ENCODE measurements at places on chromosomes 3 and 15.

GRCh38 chr3:152608696-152609594 lies 226.0 kb upstream of the P2RY1 start:
- DNase-seq: no peak

DNA sequence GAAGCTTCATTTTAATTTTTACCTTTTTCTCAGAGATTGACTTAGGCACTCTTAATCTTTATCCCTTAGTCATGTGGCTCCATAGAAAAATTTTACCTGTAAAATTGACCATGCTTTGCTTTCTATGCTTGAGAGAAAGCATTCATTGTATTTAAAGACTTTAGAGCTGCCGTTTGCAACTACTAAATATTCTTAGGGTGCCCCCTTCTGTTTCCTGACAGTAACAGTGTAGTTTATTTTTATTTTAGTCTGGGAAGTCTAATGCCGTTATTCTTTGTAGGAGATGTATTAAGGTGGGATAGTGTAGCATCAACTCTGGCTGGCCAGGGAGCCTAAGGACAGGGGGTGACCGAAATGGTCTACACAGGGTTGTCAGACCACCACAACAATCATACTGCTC lies 84.5 kb upstream of the SYNPR start:
- DNase-seq: peak; percentile 53

GRCh38 chr15:67091071-67091979 lies 25.9 kb downstream of the SMAD3 start:
- DNase-seq: peak; percentile 57

- DNase-seq: no peak
Observed at GRCh38 chr3:31522152-31522551, 10.6 kb upstream of the STT3B start.

DNA sequence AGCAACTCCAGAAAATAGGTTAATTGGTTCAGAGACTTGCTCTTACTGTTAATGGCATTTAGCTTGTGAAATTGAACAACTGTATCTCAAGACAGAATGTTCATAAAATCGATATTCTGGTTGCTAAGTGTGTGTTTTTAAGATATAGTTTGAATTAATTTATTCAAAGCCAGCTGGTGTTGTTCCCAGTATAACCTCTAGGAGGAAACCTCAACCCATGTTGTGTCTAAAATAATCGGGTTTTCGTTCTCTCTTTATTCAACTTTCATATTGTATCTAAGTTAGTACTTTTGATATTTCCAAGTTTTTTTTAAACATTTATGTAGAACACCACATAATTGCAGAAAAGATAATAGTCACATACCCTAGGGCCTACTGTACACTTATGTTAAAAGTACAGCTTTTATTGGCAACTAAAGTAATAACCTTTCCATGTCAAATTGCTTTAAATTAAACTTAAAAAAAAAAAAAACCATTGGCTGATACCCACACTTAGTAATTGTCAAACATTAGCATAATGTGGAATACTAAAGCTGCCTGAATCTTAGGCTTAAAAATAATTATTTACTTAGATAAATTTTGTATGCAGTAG lies 90.9 kb downstream of the SAMMSON start:
- peak; percentile 25 for DNase-seq

GRCh38 chr15:81495780-81496467 lies 121.9 kb upstream of the TMC3 start:
- DNase-seq: no peak

GRCh38 chr3:170689893-170690660 lies 104.2 kb upstream of the SLC7A14 start:
- DNase-seq: peak; percentile 59

DNA sequence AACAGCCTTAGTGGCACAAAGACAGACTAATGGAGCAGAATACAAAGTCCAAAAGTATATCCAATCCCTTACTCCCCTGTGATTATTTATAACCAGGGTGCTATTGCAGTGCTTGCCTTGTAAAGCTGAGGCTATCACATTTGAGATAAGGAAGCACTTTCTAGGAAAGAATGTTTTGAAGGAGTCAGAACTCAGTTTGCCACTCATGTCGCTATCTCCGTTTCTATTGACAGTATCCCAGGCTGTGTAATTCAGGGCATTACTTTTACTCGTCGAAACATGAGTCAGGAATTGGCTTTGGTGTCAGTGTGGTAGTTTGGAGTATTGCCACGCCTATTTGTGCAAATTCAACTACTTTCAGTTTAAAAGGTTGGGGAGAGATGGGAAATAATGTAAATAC lies 78.4 kb downstream of the FBXL2 start:
- peak; percentile 16 for DNase-seq

DNA sequence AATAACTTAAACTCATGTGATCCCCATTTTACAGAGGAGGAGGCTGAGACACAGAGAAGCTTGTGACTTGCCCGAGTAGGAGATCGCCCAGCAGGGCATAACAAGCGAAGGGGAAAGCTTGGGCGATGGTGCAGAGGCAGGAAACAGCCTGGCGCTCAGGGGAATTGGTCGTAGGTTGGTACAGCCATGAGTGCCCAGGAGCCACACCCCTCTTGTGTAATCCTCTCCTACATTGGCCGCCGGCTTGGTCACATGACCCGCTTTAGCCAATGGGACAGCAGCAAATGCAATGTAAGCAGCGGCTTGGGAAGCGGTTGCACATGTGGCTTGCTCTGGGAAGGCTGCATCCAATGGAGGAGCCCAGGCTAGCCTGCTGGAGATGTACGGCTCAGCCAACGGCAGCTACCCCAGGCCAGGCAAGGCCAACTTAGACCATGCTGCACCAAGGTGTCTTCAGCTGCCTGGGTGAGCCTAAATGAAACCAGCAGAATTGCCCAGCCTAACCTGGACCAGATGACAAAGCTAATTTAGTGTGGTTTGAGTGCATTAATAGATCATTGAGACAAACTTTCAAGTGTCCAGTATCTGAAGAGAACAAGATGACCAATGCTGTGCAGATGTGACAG lies 50.3 kb upstream of the SLC6A6 start:
- peak; percentile 43 for DNase-seq

- no peak for DNase-seq
Observed at GRCh38 chr3:112319516-112320276, 13.3 kb upstream of the CD200 start.

DNA sequence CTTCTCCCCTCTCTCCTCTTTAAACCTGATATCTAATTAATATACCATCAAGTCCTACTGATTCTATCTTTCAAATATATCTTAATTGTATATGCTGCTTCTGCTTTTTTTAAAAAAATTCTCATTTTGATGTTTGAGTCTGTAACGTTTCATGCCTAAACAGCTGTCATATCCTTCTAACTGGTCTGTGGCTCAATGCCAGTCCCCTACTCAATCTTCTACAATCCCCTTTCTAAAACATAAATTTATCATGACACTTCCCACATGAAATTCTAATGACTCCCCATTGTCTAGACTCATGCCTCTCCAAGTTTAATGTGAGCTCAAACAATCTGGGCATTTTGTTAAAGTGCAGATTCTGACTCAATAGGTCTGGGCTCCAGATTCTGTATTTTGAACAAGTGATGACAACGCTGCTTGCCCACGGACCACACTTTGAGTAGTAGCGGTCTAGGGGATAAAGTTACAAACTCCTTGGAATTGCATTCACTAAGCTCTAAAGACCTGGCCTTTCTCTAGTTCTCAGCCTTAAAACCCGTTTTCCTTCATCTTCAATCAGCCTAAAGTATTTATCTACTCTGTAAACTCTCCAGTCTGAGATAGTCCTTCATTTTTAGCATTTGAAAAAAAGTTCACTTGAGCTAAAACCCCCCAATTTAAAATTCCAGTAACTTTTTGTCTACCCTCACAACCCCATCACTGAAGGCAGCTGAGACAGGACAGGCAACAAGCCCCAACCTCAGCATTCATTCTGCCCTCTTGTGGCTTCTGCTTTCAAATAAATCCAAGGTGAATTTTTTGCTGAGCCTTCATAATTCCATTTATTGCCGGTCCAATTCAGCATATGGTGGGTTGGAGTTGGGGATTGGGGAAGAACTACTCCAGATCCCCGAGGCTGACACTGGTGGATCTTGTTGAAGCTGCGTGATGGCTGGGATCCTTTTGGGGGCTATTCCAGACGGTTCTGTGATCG lies 88.1 kb upstream of the THRB start:
- DNase-seq: peak; percentile 46

- no peak for DNase-seq
Observed at GRCh38 chr3:42005401-42005800, 43.5 kb upstream of the ULK4 start.

- no peak for DNase-seq
Observed at GRCh38 chr3:22893101-22893500, 310.0 kb upstream of the UBE2E2 start.

DNA sequence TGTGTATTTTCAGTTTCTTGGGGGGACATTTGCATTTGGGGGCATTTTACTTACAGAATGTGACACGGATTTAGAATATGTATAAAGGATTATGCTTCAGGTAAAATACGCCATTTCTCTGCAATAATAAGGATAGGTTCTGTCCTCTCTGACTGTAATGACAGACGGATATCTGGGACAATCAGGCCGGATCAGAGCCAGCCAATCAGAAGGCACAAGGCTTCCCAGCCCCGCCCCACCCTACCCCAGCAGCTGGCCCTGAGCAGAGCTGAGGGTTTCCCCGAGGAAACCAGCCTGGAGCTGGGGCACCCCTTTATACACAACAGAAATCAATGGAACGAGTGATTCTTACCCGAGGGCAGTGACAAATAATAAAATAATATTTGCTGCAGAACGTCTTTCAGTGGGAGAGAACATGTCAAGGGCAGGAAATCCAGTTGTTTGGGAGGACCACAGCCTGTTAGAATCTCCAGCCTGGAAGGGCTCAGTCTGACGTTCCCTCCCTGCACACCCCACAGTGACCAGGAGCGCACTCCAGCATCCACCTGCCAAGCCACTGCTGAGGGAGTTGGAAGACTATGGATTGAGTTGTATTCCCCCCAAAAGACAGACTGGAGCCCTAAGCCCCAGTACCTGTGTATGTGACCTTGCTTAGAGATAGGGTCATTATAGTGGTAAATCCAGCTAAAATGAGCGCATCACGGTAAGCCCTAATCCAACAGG lies 30.3 kb upstream of the SEC13 start:
- no peak for DNase-seq

- DNase-seq: no peak
Observed at GRCh38 chr3:179695672-179696313, 43.0 kb downstream of the USP13 start.

DNA sequence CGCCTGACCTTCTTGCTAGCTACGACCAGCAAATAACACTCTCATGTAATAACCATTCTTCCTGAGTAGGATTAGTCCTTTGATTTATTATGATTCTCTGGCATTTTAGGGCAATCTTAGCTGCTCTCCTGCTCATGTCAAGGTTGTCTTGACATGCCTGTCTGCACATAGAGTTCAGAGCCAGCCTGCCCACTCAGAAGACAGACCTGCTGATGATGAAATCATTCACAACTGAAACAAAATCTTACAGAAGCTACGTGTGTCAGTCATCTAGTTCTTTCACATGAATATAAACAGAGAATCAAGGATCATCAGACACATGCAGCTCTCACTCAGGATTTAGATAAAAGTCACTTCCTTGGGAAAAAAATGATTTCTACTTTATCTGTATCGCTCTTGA lies 173.6 kb upstream of the LYSMD4 start:
- no peak for DNase-seq

- DNase-seq: no peak
Observed at GRCh38 chr3:11221818-11222415, 50.3 kb upstream of the ATG7 start.

- no peak for DNase-seq
Observed at GRCh38 chr15:70014860-70015490, 82.7 kb downstream of the TLE3 start.

DNA sequence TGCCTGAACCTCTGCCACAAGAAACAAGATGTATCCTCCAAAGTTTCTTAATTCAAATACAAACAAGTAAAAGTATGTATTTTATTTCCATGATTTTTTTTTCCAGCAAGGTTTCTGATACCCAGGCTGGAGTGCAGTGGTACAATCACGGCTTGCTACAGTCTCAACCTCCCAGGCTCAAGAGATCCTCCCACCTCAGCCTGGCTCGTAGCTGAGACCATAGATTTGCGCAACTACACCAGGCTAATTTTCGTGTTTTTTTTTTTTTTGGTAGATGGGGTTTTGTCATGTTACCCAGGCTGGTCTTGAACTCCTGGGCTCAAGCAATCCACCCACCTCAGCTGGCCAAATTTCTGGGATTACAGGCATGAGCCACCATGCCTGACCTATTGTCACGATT lies 12.2 kb upstream of the VEPH1 start:
- DNase-seq: no peak

DNA sequence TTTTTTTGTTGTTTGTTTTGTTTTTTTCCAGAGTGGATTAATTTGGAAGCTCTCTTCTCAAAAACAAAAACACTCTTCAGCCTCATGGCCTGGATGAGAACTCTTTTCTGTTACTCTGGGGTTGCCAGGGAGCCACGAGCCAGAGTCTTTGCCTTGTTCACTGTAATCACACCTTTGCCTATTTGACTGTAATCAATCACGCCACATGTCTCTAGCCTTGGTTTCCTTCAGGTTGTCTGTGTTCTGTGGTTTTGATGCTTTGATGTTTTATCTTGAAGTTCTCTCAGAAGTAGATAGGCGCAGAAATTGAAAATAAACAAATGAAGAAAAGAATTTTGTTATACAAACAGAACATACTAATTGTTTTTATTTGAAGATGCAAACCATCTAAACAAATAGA lies 62.3 kb upstream of the IGF1R start:
- DNase-seq: no peak

DNA sequence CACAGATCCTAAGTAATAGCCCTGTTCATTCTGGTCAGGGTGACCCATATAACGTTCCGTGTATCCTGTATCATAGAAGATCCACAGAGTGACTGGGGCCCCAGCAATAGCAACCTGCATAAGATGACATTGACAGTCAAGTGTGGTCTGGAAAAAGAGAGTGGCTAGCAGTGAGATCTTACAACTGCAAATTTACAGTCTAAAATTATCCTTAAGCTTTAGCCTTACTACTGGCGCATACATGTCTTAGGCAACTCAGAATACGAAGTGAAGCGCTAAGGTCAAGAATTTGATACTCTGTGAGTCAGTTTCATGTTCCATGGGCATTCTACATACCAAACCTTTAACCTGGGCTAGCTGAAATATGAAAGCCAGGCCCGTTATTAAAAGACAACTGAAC lies 29.2 kb upstream of the IGDCC4 start:
- no peak for DNase-seq

DNA sequence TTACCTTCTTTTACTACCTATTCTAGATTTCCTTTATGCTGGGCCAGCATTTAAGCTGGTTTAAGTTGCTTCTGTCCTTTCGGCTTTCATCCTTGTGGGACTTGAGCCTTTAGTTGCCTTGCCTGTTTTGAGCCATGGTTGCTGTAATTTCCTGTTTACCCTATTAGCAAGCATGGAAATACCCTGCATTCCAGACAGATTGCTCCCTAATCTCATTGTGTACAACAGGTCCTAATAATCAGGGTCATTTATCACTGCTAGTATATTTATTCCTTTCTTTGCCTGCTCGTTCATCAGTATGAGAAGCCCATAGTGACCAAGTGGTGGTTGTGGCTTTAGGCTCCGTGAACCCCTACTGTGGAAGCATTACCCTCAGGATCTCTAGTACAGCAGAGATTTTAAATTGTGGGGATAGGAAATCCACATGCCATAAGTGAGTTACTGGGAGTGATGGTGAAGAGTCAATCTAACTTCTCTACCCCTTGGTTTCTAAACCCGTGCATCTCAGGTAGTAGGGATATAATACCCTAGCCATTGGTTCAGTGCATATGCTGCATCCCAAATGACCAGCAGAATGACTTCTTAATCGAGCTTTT lies 31.9 kb downstream of the NCK1 start:
- peak; percentile 28 for DNase-seq

- no peak for DNase-seq
Observed at GRCh38 chr15:25486051-25486450, 47.2 kb upstream of the UBE3A start.
